T-helper 17 cell (primary cell): ENCODE measurements at places on chromosomes 4 and X. TPM values are rescaled to one million over a fixed set of nuclear protein-coding genes. Genes with fewer than 3 reads are reported as not detected.

DNA sequence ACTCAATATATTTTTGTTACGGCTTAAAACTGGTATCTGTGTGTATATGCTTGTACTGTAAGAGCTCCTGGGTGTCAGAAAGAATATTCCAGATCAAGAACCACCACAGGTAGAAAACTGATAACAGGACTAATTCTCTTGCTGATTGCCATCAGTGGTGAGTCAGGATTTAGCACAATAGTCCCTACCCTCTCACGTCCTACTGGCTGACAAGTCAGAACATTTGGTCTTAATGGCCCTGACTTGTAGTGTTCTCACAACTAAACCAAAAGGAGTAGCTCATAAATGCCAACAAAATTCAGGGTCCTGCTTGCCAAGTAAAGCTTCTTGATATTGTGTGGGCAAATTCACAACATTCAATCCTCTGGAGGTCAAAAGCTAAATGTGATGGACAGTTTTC, 105.2 kb upstream of the MAB21L2 start:
- H3K36me3 ChIP-seq: peaks cover 16% of the 10 kb centered on the region
- H3K27me3 ChIP-seq: no peaks in the 10 kb centered on the region
- no peak for DNase-seq
- no peak overlapping the region for H3K27ac ChIP-seq
- H3K4me1 ChIP-seq: peaks cover 2% of the 10 kb centered on the region
- H3K4me3 ChIP-seq: no peak overlapping the region

- H3K4me3 ChIP-seq: no peak overlapping the region
- H3K36me3 ChIP-seq: no peaks in the 10 kb centered on the region
- no peaks in the 10 kb centered on the region for H3K27me3 ChIP-seq
Measured at GRCh38 chrX:87900320-87900908, 382.8 kb downstream of the KLHL4 start.

GRCh38 chrX:17669891-17670290, 67.4 kb upstream of the SCML1 start:
- DNase-seq: no peak
- H3K27me3 ChIP-seq: no peaks in the 10 kb centered on the region
- no peaks in the 10 kb centered on the region for H3K4me1 ChIP-seq
- H3K27ac ChIP-seq: no peak overlapping the region
- no peak overlapping the region for H3K4me3 ChIP-seq

DNA sequence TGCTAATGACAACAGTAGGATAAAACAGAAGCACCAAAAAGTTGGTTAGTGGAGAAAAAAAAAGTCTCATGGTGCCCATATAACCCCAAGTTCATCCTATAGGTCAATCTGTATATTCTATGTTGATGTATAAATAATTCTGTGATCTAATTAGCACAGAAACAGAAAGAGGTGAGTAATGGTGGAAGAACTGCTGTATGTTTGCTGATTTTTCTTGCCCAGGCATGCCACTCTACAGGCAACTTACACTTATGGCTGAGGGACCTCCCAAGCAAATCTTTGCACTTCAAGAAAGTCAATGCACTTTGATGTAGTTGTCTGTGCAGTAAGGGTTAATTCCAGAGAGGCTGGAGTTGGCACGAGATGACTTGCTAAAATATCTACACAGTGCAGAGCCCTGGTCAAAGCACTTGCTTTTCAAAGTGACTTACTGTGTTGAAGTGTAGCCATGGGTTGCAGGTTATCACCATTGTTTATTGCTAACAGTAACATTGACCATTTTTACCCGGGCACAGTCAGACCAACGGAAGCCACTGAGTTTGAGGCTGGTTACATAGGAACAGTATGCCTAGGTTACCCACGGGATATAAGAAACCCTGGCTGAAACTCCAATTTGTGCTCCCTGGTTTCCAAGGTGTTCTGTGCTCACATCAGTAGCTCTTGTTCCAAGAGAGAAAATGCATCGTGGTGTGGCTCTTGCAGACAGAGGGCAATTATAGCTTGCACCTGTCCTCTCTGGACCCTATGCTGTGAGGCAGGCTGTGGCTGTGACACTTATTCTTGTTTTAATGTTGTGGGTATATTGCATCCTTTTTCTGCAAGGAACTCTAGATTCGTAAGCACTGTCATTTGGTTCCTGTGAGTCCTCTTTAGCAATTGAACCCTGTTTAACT, 141.3 kb upstream of the FTHL17 start:
- H3K36me3 ChIP-seq: no peaks in the 10 kb centered on the region
- peaks cover 4% of the 10 kb centered on the region for H3K4me1 ChIP-seq
- H3K27ac ChIP-seq: no peak overlapping the region
- H3K4me3 ChIP-seq: no peak overlapping the region
- no peak for DNase-seq
- H3K27me3 ChIP-seq: no peaks in the 10 kb centered on the region

GRCh38 chrX:2500091-2500802, 529 bp downstream of the DHRSX start:
- H3K27me3 ChIP-seq: no peaks in the 10 kb centered on the region
- H3K4me3 ChIP-seq: peak overlapping the region; percentile 83
- peak overlapping the region; percentile 70 for H3K27ac ChIP-seq
- peaks cover 19% of the 10 kb centered on the region for H3K4me1 ChIP-seq
- H3K36me3 ChIP-seq: no peaks in the 10 kb centered on the region
- no peak for DNase-seq

RPS6KA6 gene
- total RNA-seq: 0.30 TPM

CXCL6 gene
- not detected for total RNA-seq

SPANXC gene
- total RNA-seq: not detected

SFRP2 gene
- not detected for total RNA-seq

LDOC1 gene
- 14.9 TPM for total RNA-seq

ATP2B3 gene
- not detected for total RNA-seq

TEX13D gene
- total RNA-seq: not detected
